ENCODE measurements at places on chromosomes 1 and 21.

DNA sequence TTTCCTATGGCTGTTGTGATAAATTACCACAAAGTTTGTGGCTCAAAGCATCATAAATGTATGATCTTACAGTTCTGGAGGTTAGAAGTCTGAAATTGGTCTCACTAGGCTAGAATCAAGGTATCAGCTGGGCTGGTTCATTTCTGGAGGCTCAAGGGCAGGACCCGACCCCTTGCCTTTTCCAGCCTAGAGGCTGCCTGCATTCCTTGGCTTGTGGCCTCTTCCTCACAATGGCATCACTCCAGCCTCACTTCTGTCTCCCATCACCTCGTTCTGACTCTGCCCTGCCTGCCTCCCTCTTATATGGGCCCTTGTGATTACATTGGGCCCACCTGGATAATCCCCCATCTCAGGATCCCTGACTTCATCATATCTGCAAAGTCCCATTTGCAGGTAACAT is 8.0 kb downstream of the COQ8A start:
- DNase-seq: no peak

DNA sequence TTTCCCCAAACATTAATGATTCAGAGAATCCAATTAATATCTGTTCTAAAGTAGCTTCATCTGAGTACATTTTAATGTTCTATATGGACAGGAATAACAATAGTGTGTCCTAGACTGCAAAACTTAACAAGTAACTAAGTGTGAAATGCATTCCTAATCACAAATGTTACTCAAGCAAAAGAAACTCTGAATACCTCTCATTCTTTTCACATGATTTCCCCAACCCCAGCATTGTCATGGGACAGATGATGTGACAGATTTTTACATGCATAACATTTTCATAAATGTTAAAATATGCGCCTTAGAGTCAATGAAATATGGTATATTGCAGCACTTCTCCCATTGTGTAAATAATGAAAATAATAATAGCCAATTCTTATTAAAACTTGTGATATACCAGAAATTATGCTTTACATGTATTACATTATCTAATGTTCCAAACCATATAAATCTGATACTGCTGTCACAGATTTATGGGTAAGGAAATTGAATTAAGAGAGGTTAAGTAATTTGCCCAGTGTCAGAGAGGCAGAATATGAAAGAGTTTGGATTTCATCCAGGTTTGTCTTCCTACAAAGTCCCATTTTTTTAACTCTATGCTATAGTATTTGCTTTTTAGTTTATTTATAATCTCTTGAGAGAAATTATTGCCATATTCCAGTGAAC is 269.4 kb downstream of the LRRC7 start:
- DNase-seq: peak; percentile 46

DNA sequence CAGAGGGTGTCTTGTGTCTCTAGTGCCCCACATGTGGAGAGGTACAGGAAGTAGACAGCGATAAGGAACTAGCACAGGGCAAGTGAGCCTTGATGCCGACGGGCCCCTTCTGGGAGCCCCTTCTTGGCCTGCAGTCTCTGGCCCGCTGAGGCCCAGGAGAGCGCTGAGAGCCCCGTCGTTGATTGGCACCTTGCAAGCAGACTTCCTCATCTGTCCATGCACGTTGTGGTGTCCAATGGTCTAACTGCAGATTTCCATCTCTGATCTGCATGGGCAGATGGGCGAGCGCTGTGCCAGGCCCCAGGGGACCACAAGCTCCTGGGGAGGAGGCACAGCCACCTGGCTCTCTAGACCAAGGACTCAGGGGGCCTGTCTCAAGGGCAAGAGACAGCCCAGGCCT is 32.4 kb downstream of the PLEKHA6 start:
- DNase-seq: no peak

DNA sequence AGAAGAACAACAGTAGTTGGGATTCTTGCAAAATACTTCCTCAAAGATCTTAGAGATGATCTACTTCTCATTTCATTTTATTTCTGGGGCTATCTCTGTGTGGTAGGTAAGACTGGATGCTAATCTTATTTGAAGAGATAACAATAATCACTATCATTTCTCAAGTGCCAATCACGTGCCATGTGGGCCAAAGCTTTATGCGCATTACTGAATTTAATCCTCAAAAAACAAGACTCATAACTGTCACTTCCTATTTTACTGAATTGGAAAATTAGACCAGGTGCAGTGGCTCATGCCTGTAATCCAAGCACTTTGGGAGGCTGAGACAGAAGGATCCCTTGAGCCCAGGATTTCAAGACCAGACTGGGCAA is 121.7 kb downstream of the KCNN3 start:
- DNase-seq: no peak

- no peak for DNase-seq
Observed at GRCh38 chr21:46409641-46410406, 48.9 kb upstream of the DIP2A start.

GRCh38 chr1:230868736-230869385 is 540 bp upstream of the C1orf198 start:
- no peak for DNase-seq

- no peak for DNase-seq
Observed at GRCh38 chr21:40687625-40688024, 159.3 kb downstream of the DSCAM start.

DNA sequence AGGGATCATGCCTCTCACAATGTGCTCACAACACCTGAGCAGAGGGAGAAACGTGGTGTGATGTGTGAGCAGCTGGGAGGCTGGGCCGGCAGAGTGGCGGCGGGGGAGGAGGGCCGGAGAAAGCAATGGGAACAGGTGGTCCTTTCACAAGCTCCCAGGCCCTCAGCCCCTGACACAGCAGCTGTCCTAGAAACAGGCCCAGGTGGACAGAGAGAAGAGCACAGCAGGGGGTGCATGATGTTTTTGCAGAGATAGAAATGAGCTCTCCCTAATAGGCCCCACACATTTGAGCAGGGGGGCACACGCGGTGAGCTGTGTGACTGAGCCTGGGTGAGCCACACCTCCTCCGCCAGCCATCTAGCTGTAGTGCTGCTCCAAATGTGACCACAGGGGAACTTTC is 7.6 kb upstream of the RGS16 start:
- no peak for DNase-seq

DNA sequence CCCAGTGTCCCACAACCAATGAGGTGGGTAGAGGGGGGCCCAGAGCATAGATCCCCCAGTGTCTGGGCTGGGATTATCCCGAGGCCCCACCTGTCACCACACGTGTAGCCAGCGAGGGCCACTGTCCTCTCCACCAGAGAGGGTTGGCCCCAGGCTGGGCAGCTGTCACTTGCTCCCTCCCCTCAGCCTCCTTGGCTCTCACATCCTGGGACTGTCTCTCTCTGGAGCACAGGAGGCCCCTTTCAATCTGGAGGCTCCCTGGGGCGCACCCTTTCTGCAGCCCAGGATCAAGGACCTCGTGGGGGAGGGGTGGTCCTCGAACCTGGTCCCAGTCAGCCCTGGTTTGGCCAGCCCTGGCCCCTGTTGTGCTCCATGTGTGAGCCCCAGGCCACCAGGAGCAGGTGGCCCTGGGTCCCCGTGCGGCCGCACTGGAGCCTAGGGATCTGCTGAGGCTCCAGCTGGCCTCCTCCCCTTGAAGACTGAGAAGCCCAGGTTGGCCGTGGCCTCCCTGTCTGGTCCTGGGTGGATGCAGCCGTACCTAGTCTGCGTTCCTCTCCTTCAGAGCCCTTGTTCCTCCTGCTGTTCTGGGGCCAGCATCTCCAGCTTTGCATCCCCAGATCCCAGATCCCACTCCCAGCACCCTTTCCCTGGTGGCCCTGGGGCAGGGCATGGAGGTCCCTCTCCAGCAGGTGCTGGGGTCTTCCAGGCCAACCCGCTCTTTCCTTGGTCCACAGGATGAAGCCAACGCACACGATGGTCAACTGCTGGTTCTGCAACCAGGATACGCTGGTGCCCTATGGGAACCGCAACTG is 6.7 kb downstream of the TMEM201 start:
- DNase-seq: no peak

- peak; percentile 87 for DNase-seq
Observed at GRCh38 chr1:67853704-67854103, 20.4 kb upstream of the GNG12 start.

- peak; percentile 70 for DNase-seq
Observed at GRCh38 chr1:51627672-51628071, 10.8 kb downstream of the OSBPL9 start.

GRCh38 chr1:154154534-154155191 is at the start of gene NUP210L:
NUP210L (minus strand) TSS chr1:154155073.
- DNase-seq: peak; percentile 53

- peak; percentile 43 for DNase-seq
Observed at GRCh38 chr1:55506740-55507577, 291.8 kb upstream of the USP24 start.

DNA sequence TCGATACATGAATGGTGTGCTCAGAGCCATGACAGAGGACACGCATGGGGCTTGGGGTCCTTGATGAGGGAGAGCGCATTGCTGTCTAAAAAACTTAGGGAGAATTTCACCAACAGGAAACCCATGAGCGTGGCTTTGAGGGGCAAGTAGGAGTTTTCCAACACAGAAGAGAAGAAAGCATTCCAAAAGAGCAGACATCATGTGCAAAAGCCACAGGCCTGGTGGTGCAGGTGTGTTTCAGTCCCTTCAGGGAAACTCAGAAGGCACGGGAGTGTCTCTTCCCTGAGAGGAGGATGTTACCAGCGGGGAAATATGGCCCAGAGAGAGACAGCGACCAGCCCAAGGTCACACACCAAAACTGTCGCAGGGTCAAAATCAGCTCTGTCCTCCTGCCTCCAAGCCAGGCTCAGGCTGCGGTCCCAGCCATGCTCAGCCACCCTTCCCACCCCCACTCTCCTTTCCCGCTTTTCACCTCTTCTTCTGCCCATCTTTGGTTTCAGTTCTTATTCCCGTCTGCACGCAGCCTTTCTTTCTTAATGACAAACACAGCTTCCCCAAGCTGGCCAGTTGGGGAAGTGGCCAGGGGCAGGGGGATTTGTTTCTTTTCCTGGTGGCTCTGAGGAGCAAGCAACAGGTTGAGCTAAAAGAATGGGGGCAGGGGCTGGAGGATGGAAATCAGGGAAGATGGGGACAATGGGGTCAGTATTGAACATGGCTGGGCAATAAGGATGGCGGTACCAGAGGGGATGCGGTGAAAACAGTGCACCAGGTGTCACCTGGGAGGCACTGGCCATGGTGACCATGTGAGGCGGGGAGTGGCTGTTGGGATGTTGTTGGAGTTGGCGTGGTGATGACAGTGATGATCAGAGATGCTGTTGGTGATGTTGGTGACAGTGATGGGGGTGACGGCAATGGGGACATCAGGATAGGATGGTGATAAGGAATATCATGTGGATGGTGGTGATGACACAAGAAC is 10.3 kb downstream of the LAPTM5 start:
- DNase-seq: no peak

DNA sequence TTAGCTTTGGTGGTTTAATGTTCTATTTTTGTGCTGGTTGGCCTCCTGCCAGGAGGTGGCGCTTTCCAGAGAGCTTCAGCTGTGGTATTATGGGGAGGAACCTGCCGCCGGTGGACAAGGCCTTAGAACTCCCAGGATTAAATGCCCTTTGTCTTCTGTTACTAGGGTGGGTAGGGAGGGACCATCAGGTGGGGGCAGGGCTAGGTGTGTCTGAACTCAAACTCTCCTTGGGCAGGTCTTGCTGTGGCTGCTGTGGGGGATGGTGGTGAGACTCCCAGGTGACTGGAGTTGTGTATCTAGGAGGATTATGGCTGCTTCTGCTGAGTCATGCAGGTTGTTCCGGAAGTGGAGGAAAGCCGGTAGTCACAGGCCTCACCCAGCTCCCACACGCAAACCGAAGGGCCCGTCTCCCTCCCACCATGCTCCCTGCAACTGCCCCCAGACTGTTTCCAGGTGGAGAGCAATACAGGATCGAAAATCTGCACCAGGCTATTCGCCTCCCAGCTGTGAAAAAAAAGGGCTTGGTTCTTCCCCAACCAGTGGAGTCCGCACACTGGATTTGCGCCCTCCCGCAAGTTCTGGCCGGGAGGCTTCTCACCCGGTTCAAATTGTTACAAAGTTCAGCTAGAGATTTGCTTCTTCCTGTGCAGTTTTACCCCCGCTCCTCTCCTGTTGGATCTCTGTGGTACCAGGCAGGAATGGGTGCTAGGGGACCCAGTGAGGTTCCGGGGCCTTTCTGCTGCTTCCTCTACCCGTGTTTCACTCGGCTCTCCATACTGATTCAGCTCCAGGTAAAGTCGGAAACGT is 220.5 kb downstream of the CENPF start:
- no peak for DNase-seq

GRCh38 chr1:219144658-219145315 is 28.9 kb upstream of the LYPLAL1 start:
- no peak for DNase-seq

GRCh38 chr1:167934426-167935215 is 1.9 kb upstream of the DCAF6 start:
- peak; percentile 68 for DNase-seq

- DNase-seq: peak; percentile 73
Observed at GRCh38 chr1:209805875-209806760, at the start of gene IRF6. IRF6 (minus strand) TSS chr1:209806142; CDS start chr1:209801413, 4,729 bp downstream.

DNA sequence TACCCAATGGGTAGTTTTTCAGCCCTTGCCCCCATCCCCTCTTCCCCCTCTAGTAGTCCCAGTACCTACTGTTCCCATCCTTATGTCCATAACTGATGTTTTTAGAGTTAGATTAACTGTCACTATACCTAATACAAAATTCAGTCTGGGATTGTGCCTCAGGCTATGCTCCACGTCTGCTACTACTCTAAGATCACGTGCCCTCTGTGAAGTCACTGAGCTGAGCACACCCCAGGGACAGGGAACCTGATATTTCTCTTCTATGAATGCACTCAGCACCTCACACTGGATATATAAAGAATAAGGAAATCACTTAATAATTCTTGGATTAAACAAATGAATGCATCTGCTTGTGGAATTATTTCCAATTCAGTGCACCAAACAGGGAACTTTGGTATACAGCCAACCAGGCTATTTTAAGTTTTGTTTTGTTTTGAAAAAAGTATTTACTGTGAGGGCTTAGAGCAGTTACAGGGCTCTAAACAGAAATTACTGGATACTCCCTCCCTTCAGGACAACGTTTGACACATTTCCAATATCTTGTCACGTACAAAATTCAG is 307.9 kb downstream of the SMYD3 start:
- DNase-seq: no peak

GRCh38 chr1:63982201-63982600 is 208.4 kb downstream of the ROR1 start:
- DNase-seq: no peak

GRCh38 chr1:53166912-53167311 is 24.5 kb upstream of the SLC1A7 start:
- DNase-seq: no peak

DNA sequence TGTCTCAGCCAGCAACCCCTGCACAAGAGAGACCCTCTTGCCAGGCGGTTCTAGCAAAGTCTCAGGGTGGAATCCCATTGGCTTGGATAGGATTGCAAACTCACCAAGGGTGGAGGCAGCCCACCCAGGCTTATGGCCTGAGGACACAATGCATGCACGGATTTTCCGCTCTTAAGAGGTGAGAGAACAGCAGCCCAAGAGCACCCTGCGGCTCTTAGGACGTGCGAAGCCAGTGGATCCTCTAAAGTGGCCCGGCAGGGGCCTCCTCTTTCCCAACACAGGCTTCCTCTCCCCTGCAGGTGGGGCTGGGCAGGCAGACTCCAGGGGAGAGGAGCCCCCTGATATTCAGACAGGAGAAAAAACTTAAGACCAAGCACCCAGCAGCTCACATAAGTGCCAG is 31.2 kb upstream of the TMEM51 start:
- no peak for DNase-seq
